Myometrial cell (primary cell): ENCODE measurements at places on chromosomes 2 and 18. TPM values are rescaled to one million over a fixed set of nuclear protein-coding genes. Genes with fewer than 3 reads are reported as not detected.

PAIP2B gene
- total RNA-seq: 0.71 and 0.86 TPM in 2 replicates

KCNJ13 gene
- total RNA-seq: not detected in 2 replicates

ACKR3 gene
- not detected in 2 replicates for total RNA-seq

UNC50 gene
- total RNA-seq: 51.9 and 59.7 TPM in 2 replicates

AQP12A gene
- not detected in 2 replicates for total RNA-seq

ASTL gene
- not detected in 2 replicates for total RNA-seq

EMILIN1 gene
- 397 and 406 TPM in 2 replicates for total RNA-seq

ADD2 gene
- not detected in 2 replicates for total RNA-seq

TBR1 gene
- total RNA-seq: not detected in 2 replicates

ATP6V1B1 gene
- under 0.01 TPM in 1 of 2 replicates, not detected in the other for total RNA-seq

SIX3 gene
- not detected in 2 replicates for total RNA-seq

CCDC68 gene
- 17.9 and 24.3 TPM in 2 replicates for total RNA-seq

KLHL29 gene
- total RNA-seq: 2.6 and 5.0 TPM in 2 replicates

GPBAR1 gene
- total RNA-seq: 0.53 TPM in 1 of 2 replicates, not detected in the other

SP9 gene
- total RNA-seq: not detected in 2 replicates

MEIS1 gene
- total RNA-seq: 45.6 and 55.5 TPM in 2 replicates

CAPN14 gene
- total RNA-seq: under 0.01 TPM in 2 replicates

DOK6 gene
- total RNA-seq: under 0.01 TPM in 2 replicates

ALPP gene
- total RNA-seq: not detected in 2 replicates

C2orf76 gene
- 4.3 and 6.0 TPM in 2 replicates for total RNA-seq

LYG1 gene
- 1.1 TPM in 1 of 2 replicates, not detected in the other for total RNA-seq

CFC1 gene
- not detected in 2 replicates for total RNA-seq

VRK2 gene
- total RNA-seq: 25.9 and 28.8 TPM in 2 replicates

CPS1 gene
- total RNA-seq: 12.4 and 23.2 TPM in 2 replicates

LDAH gene
- 13.5 and 19.1 TPM in 2 replicates for total RNA-seq

ASB18 gene
- not detected in 2 replicates for total RNA-seq

DPYSL5 gene
- under 0.01 TPM in 1 of 2 replicates, not detected in the other for total RNA-seq

MRO gene
- not detected in 2 replicates for total RNA-seq

TACR1 gene
- total RNA-seq: not detected in 2 replicates

IL36B gene
- total RNA-seq: not detected in 2 replicates

SF3B1 gene
- 119 and 156 TPM in 2 replicates for total RNA-seq

SKOR2 gene
- total RNA-seq: not detected in 2 replicates

AMMECR1L gene
- total RNA-seq: 6.9 and 8.5 TPM in 2 replicates

ERFE gene
- total RNA-seq: 0.58 and 0.71 TPM in 2 replicates

GPR39 gene
- total RNA-seq: 9.2 and 13.5 TPM in 2 replicates
